ENCODE measurements at places on chromosomes 11 and 22. TPM values are rescaled to one million over a fixed set of nuclear protein-coding genes. Genes with fewer than 3 reads are reported as not detected.

The SCGB1A1 gene
- total RNA-seq, result not detected

The HBG1 gene
- total RNA-seq, result not detected

The KRTAP5-10 gene
- not detected for total RNA-seq

The ZNF74 gene
- 10.4 TPM for total RNA-seq

The TMA7B gene
- total RNA-seq, result not detected

The SMTNL1 gene
- not detected for total RNA-seq

The CD81 gene
- 170 TPM for total RNA-seq

The CSF2RB gene
- not detected for total RNA-seq

The TREH gene
- not detected for total RNA-seq

The OVOL1 gene
- not detected for total RNA-seq

The OR52A1 gene
- total RNA-seq, result not detected

The WNT7B gene
- total RNA-seq, result not detected

The OR6T1 gene
- total RNA-seq, result not detected

The YPEL4 gene
- total RNA-seq, result 1.4 TPM

The VWCE gene
- total RNA-seq, result 1.7 TPM

Measured in smooth muscle cell of bladder (primary cell).